NCI-H69 (cell line): ENCODE measurements at places on chromosomes 4 and X.

- peak; percentile 3 for DNase-seq
Observed at GRCh38 chr4:11566444-11567022, 137.8 kb upstream of the HS3ST1 start.

- peak; percentile 43 for DNase-seq
Observed at GRCh38 chr4:26031704-26032103, 117.7 kb downstream of the SMIM20 start.

DNA sequence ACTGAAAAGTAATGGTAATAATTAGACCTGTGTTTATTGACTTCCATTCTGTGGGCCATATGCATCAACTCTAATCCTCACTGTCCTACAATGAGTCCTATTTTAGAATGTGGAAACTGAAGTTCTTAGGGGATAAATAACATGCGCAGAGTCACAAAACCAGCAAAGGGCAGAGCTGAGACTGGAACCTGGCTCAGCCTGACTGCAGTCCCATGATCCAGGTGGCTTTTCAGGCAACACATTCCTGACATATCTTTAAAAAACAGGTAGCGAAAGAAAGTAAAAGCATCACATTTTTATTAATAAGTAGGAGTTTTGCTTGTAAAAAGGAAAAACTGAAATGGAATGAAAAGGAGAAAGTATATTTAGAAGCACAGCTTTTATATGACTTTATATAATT is 34.7 kb upstream of the PRSS48 start:
- DNase-seq = no peak

- DNase-seq = no peak
Observed at GRCh38 chr4:186831574-186831973, 107.9 kb upstream of the FAT1 start.

- DNase-seq = no peak
Observed at GRCh38 chr4:100816436-100817045, 298.7 kb upstream of the EMCN start.

GRCh38 chr4:98482847-98483806 is 175.3 kb downstream of the TSPAN5 start:
- DNase-seq = no peak

- DNase-seq = no peak
Observed at GRCh38 chrX:24243692-24244091, 70.2 kb downstream of the SUPT20HL2 start.

GRCh38 chr4:4888695-4889094 is 29.2 kb downstream of the MSX1 start:
- DNase-seq = no peak
